ENCODE measurements at places on chromosomes 7 and 10. TPM values are rescaled to one million over a fixed set of nuclear protein-coding genes. Genes with fewer than 3 reads are reported as not detected.

SKIDA1 gene
- polyA plus RNA-seq: 2.2 TPM

AOAH gene
- polyA plus RNA-seq: 3.0 TPM

HHEX gene
- polyA plus RNA-seq: 6.5 TPM

SP8 gene
- polyA plus RNA-seq: not detected

SLC13A1 gene
- polyA plus RNA-seq: not detected

INSYN2A gene
- polyA plus RNA-seq: 1.1 TPM

CYP3A4 gene
- 0.07 TPM for polyA plus RNA-seq

CYP2E1 gene
- 1.1 TPM for polyA plus RNA-seq

WNT8B gene
- not detected for polyA plus RNA-seq

ADIRF gene
- polyA plus RNA-seq: 1.5 TPM

ABCB1 gene
- polyA plus RNA-seq: 0.29 TPM

PSMC2 gene
- polyA plus RNA-seq: 97.0 TPM

SH3PXD2A gene
- 74.5 TPM for polyA plus RNA-seq

AGR2 gene
- 12.8 TPM for polyA plus RNA-seq

PRRT4 gene
- polyA plus RNA-seq: 22.0 TPM

GRID2IP gene
- 0.04 TPM for polyA plus RNA-seq

NODAL gene
- polyA plus RNA-seq: 0.29 TPM

ELN gene
- 153 TPM for polyA plus RNA-seq

TMEM270 gene
- polyA plus RNA-seq: not detected

EPHB4 gene
- 41.9 TPM for polyA plus RNA-seq

SPDYE2B gene
- polyA plus RNA-seq: 3.3 TPM

Measured in muscle of leg (tissue), 16 donors.